ENCODE measurements at places on chromosomes 1 and 21.

- no peak for DNase-seq
Observed at GRCh38 chr1:203276408-203276807, 28.9 kb upstream of the BTG2 start.

GRCh38 chr1:21264898-21265297, 25.4 kb downstream of the ECE1 start:
- DNase-seq: no peak

GRCh38 chr1:31977385-31978131, 36.1 kb upstream of the KHDRBS1 start:
- DNase-seq: peak; percentile 92

GRCh38 chr1:245031041-245031440, 123.7 kb upstream of the KIF26B start:
- peak; percentile 11 for DNase-seq

GRCh38 chr1:151611288-151611790, 511 bp upstream of the SNX27 start:
- DNase-seq: peak; percentile 85

GRCh38 chr1:53370369-53370961, 42.6 kb upstream of the LRP8 start:
- DNase-seq: no peak

DNA sequence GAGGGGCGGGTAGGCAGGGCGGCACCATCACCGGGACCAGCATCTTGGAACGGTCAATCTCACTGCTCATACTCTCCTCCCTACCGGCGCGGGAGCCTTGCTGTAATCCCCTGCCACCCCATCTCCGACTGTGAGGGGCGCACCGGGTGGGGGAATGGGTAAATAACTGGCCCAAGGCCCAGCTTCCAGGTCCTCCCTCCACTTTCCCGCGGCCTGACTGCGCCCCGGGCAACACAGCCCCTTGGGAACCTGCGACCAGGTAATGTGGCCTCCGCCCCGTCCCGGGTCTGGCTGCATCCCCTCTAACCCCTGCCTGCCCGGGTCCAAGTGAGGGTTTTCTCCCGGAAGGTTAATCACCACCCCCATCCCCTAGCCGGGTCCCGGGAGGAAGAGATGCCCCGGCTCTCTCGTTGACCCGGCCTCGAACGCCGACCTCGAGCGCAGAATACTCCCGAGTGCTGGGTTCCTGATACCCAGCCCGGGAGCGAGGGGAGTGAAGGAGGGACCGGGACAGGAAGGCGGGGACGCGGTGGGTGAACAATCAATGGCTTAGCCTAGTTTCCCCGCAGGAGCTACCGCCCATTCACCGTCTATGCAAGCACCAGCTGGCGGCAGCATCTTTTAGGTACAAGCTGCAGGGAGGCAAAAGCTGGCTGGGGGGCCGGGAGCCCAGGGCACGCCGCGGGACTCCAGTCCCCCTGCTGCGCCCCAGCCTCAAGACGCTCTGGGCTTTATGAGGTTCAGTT, 5.9 kb upstream of the LHX9 start:
- no peak for DNase-seq

GRCh38 chr1:54559771-54560231, 11.8 kb downstream of the ACOT11 start:
- no peak for DNase-seq

- DNase-seq: peak; percentile 51
Observed at GRCh38 chr1:171115280-171115897, 24.7 kb downstream of the FMO3 start.

DNA sequence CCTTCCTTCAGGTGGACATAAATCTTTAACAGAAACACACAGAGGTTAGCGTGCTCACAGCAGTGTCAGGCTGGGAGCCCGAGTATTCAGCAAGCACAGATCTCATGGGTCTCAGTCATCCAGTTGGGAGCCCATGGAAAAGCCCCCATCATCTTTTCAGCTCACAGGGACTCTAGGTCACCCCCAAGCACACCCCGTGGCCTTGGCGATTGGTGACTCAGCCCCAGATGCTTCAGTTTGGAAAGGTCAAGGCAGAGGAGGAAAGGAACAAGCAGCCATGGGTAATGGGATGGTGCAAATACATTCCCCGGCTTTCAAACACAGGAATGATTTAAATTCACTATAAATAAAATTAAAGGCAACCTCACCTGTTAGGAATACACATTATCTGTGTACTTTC, 88.9 kb downstream of the PGBD5 start:
- DNase-seq: no peak

- DNase-seq: peak; percentile 84
Observed at GRCh38 chr1:74729741-74730478, 2.9 kb downstream of the CRYZ start.

GRCh38 chr1:169112241-169112640, 5.8 kb downstream of the ATP1B1 start:
- DNase-seq: no peak

- DNase-seq: no peak
Observed at GRCh38 chr1:99669376-99669775, 23.5 kb downstream of the PALMD start.

DNA sequence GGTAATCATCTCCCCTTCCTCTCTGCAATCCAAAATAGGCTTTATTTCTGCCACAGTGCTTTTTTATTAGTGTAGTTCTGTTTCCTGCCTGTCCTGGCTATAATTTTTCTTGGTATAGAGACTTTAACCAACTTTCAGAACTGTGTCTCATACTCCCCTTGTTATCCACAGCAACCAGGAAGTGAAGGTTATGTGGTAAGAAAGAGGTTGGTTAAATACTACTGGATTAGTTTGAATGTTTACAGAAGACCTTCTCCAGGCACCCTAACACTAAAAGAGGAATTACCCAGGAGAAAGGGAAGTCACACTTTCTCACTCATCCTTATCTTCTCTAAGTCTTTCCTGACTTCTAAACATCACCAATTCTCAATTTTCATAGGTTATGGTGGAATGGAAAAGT, 17.8 kb upstream of the TNFSF4 start:
- DNase-seq: no peak

- DNase-seq: no peak
Observed at GRCh38 chr1:97796711-97797110, 124.1 kb downstream of the DPYD start.

GRCh38 chr1:72635719-72636118, 353.4 kb upstream of the NEGR1 start:
- DNase-seq: peak; percentile 48

DNA sequence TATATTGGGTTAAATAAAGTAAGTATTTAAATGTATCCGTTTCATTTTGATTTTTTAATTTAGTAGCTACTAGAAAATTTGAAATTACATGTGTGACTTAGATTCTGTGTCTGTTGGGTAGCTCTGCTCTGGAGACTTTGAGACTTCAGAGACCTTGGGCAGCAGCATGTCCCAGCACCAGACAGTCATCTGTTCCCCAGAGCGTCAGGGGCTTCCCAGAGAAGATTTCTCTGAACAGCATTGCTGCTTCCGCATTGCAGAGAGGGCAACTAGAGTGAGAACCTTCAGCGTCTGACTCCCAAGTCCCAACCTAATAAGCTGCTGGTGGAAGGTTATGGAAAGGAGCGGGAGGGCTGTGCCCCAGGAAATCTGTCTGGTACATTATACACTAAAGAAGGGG, 6.6 kb downstream of the LINGO4 start:
- DNase-seq: no peak

- no peak for DNase-seq
Observed at GRCh38 chr1:180249725-180250498, 19.8 kb downstream of the LHX4 start.

GRCh38 chr1:94783342-94784189, 36.6 kb upstream of the SLC44A3 start:
- peak; percentile 99 for DNase-seq

GRCh38 chr1:180886338-180886737, 26.4 kb upstream of the KIAA1614 start:
- no peak for DNase-seq

DNA sequence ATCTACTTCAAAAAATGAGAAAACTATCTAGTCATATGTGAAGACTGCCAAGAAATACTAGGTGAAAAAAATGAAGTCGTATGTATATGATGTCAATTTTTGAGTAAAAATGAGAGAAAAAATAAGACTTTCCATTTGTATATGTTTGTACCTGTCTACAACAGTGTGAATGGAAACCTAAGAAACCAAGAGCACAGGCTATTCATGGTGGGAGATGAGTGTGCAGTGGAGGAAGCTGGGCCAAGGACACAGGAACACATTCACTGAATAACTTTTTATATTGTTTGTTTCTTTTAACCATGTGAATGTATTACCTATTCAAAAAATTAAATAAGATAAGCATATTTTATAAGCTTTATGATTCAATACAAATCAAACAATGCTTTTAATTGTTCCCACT, 67.0 kb downstream of the ERO1B start:
- no peak for DNase-seq

GRCh38 chr1:25811384-25812082, 8.2 kb upstream of the MTFR1L start:
- no peak for DNase-seq

DNA sequence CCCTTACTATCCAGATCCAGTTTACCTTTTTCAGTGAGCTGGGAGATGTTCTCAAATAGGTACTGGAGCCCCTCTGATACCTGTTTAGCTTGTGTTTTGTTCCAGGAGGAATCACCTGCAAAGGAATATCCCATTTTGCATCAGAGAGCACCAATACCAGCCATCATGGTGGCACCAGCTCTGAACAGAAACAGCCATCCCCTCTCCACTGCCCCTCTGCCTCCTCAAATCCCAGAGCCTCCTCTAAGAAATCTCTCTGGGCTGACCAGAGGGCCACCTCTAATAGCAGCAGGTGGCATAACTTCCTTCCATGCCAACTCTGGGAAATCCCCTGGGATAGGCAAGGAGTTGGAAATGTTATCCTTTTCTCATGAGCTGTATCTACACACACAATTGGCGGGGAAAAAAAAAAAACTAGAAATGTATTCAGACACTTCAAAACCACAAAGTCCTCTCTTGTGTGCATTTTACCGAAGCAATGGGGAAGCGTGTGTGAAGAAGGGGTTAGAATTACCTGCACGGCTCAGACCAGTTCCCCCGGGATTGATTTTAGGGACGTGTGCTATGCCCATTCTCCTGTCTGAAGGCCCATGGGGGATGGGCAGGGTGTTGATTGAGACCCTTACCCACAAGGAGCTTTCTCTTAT, 2.4 kb downstream of the PGLYRP4 start:
- no peak for DNase-seq

- no peak for DNase-seq
Observed at GRCh38 chr1:160605792-160606479, 26.6 kb upstream of the CD84 start.

DNA sequence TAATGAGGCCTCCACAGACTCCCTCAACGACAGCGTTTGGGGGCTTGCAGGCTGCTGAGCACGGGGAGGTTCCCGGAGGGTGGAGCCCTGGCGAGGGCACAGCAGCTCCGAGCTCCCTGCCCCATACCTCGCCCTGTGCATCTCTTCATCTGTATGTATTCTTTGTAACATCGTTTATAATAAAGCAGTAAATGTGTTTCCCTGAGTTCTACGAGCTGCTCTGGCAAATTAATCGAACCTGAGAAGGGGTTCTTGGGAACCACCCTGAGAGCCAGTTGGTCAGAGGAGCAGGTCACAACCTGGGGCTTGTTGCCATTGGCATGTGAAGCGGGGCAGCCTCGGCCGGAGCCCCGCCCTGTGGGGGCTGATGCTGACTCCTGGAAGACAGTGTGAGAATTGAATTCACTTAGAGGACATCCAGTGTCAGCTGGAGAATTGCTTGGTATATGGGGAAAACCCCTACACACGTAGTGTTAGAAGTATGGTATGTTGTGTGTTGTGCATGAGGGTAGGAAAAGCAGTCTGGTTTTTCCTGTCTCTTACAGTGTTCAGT, 11.5 kb downstream of the SLC37A1 start:
- peak; percentile 28 for DNase-seq

GRCh38 chr1:186424539-186424938, 36.4 kb downstream of the PDC start:
- no peak for DNase-seq

DNA sequence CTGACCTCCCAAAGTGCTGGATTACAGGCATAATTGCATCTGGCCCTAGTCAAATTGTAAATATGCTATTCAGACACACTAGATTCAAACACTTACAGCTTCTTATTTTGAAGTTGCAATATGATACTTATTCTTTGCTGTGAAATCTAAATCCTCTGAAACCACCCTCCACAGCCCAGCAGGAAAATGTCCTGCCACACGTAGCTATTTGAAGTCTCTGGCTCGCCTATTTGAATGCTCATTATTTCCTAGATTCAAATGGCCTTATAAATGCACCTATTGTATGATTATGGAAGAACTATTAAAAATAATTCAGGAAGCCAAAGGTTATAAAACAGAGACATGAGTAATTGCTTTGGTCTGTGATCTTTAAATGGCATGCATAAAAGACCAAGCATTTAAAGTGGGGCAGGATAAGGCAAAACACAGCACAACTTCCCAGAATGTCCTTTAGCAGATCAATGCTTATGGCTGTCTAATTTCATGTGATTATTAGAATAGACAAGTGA, 26.6 kb upstream of the FBXO28 start:
- no peak for DNase-seq

DNA sequence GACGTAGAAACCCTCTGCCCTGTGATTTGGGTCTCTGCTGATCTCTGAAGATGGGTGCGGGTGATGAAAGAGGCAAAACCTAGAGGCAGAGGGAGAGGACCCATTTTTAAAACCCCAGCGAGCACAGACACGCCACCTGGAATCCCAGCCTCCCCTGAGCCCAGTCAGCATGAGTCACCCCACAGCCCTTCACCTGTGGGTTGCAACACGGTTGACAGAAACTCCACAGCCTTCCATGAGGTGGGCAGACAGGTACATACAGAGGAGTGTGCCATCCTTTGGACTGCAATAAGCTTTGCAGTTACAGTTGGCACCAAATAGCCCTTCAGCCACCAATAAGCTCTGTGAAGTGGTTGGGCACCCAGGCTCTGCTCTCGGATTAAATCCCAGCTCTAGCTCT, 2.1 kb upstream of the GRHL3 start:
- no peak for DNase-seq

DNA sequence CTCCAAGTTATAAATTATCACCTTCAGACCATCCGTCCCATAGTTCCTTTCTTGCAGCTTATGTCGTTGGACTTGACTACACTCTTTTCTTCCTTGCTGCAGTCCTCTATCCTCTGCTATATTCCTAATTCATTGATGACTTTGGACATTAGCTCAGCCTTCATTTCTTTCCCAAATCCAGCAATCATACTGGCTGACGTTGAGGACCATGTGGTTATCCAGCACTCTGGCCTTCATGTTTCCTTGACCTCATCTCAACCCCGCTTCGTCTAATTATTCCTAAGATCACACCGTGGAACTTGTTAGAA, 27.4 kb downstream of the RAD54L start:
- DNase-seq: no peak

DNA sequence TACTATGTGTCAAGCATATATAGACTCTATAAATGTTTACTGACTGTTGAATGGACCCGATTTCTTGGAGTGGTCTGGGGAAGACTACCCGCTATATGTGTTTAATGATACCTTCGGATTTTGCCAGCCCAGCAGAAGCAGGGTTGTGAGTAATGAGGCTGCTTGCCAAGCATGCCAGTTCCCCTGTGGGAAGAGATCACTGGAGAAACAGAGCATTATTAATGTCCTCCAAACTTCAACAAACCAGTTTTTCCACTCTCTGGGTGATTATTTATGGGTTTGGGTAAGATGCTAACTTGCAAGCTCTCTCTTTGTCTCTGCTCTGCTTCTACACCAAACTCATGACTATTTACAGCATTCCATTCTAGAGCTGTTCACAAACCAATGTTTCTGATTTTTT, 25.1 kb upstream of the PHGDH start:
- DNase-seq: no peak

Data from fibroblast of mammary gland (primary cell).